Muscle of arm (tissue), 14 donors: ENCODE measurements at places on chromosomes 2 and 18.

DNA sequence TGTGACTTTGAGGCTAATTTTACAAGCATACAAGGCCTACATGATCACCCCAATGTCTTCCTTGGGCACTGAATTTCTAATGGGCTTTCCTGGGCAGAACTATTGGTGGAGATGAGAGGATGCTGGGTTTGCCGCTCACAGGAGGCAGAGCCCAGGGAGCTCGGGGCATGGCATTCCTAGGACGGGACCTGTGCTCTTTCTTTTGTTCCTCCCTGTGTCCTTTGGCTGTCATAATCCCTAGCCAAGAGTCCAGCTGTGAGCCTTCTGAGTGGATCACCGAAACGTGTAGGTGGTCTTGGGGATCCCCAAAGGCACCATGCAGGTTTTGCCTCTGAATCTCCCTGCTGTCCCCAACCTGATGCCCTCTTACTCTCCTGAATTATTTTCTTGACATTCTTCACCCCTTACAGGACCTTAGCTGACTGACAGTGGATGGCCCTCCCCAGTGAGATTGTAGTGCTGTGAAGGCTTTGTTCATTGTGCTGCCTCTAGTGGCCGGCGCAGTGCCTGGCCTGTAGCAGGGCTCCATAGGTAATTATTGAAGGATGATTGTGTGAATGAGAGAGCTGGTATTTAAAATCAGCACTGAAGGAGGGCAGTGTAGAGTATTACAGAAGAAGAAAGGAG is 221.9 kb downstream of the ZNF407 start:
- DNase-seq = no peak

DNA sequence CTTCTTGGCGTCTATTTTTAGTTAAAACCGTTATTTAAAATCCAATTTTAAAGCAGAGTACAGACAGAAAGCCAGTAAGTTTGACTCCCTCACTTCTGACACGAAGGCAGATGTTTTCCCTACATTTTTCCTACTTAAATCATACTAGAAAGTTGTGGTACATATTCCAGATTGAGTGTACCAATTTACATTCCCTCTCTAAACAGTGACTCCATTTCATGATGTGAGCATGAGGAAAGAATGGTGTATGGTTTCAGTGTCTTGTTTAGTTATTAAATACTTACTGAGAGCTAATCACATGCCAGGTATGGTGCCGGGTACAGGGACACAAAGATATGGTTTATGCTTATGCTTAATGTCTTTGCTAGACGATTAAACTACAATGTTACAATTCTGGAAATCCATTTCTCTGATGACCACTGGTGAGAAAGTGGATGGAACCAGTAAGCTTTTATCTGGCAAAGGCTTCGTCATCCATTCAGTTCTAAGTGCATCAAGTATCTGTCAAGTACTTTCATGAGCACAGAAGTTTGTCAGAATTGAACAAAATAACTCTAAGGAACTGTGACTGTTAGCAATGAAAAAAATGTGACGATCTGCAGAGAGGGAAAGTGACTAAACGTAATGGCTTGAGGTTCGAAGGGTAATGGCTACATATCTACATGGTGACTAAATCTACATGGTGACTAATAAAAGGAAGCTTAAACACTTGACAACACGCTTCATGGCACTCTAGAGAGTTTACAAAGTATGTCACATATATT is 25.7 kb downstream of the MAP4K3 start:
- DNase-seq = no peak

- no peak for DNase-seq
Measured at GRCh38 chr2:181051861-181052522, 71.6 kb downstream of the UBE2E3 start.

GRCh38 chr2:108632332-108633160 is 86.7 kb upstream of the RANBP2 start:
- DNase-seq = no peak

DNA sequence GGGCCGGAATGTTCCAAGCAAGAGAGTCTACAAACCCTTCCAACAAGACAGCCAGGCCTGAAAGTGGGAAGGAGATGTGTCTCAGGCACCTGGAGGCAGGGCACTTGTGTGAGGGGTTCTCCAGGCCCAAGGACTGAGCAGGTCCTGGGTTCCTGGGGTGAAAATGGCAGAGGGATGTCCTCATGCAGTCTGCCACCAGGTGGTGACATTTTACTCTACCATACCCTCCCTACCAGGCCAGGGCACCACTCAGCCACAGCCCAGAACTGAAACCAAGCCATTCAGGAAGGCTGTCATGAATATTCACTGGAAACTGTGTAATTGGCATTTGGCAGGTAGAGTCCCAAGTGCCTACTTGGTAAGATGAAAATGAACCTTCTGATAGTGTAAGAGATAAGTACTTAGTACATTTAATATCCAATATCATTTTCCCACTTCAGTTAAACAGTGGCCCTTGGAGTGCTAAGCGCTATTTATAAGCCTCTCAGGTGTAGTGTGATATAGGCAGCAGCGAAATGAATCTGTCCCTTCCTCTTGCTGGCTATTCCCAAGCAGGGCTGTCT is 185.1 kb downstream of the MYO5B start:
- DNase-seq = no peak

- DNase-seq = no peak
Measured at GRCh38 chr18:66632756-66633155, 28.9 kb upstream of the CDH19 start.

- no peak for DNase-seq
Measured at GRCh38 chr2:173571021-173571821, 216.5 kb downstream of the CDCA7 start.

DNA sequence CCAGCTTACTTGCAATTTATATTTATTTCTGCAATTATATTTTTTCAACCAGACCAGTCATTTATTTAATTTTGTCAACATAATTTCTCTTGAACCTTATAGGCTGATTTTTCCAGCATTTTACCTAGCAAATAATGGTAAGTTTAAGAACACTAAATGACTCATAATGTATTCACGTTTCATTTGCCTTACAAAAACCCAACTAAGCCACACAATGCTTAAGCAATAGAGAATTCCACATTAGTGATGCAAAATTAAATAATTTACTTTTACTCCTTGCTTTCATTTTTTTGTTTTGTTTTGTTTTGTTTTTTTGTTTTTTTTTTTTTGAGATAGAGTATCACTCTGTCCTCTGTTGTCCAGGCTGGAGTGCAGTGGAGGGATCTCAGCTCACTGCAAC is 110.4 kb upstream of the VRK2 start:
- DNase-seq = no peak

DNA sequence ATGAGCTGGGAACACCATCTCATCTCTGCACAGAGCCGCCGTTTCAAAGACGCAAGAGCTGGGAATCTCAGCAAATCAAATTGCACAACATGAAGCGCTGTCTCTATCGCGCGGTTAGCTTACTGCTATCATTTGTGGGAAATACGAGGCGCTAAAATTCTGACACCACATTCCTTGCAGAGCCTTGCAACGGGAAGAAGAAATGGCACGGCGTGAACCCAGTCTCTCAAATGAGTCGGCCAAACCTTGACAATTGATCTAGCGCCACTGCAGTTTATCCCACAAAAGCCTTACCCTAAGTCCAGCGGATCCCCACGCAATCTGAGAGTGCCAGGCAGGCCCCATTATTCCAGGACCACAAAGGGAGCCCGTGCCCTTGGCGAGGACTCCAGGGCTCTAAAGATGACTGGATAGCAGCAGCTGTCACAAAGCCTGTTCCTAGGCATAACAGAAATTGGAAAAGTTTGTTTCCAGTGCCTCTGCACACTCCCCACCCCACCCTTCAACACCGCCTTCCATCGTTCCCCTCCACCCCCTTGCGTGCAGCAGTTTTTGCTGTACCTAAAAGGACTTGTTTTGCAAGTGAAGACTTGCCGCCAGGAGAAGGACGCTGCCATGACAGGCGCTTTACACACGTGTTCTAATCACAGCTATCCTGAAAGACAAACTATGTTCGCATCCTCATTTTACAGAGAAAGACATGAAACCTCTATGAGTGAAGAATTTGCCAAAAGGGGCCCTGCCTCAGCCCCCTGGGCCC is 252.4 kb downstream of the EIPR1 start:
- DNase-seq = no peak

GRCh38 chr2:60546756-60547420 is 6.6 kb downstream of the BCL11A start:
- DNase-seq = no peak

DNA sequence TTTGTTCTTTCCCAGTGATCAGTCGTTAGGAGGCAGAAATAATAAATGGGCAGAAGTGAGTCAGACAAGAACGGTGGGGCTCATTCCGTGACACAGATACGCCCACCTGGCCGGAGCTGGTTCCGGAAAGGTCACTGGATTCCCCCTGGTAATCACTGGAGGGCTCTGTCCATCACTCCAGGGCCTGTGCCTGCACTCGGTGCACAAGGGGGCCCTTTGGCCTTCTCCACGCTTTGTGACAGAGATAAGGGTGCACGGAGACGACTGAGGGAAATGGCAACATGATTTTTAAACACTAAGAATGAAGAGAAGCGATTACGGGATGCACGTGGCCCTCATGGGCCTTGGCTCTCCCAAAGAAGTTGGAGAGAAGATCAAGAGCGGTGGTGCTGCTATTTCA is 84.4 kb downstream of the PTGR3 start:
- no peak for DNase-seq

DNA sequence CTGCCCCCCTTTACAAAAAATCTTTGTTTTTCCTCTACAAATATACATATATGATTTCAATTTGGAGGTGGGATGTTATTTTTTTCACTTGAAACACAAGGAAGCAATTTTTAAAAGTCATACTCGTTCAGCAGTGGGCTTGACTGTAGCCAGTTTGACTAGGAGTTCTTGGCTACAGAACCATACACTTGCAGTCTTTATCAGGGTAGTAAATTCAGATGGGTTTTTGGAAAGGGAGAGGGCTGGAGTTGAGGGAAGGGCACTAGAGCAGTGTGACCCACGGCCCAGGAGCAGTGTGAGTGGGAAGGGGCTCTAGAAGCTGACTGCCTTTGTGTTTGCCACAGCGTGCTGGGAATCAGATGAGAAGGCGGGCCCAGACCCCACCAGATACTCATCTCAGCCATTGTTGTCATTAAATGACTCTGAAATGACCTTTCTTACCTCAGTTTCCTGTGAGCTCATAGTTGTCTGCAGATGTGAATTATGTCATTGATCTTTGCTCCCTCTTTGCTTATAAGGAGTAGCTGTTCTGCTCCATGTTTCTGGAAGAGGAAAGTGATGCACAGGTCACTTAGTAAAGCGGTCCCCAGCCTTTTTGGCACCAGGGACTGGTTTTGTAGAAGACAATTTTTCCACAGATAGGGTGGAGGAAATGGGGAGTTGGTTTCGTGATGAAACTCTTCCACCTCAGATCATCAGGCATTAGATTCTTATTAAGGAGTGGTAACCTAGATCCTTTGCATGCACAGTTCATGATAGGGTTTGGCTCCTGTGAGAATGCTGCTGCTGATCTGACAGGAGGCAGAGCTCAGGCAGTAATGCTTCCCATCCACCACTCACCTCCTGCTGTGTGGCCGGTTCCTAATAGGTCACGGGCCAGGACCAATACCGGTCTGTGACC is 116.8 kb downstream of the SPTBN1 start:
- no peak for DNase-seq

DNA sequence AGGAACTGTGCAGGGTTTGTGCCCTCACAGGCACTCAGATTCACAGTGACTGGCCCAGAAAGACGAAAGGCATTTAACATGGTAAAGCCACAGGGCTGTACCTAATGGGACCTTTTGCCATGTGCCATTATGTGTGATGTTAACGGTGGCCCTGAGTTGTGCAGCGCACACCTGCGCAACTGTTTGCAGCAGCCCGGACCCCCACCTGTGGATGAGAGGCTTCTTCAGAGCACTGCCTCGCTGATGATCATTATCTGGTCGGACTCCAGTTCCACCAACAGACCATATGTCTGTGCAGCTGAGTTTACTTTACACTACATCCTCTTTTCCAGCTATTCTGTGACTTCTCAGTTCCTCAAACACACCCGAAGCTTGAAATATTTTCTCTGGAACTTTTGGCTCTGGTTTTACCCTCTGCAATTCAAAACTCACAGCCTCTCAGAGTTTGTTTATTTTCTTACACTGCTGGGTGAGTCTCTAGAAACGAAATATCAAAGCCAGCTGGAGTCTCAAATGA is 35.6 kb upstream of the UBE2F start:
- peak; percentile 52 for DNase-seq

DNA sequence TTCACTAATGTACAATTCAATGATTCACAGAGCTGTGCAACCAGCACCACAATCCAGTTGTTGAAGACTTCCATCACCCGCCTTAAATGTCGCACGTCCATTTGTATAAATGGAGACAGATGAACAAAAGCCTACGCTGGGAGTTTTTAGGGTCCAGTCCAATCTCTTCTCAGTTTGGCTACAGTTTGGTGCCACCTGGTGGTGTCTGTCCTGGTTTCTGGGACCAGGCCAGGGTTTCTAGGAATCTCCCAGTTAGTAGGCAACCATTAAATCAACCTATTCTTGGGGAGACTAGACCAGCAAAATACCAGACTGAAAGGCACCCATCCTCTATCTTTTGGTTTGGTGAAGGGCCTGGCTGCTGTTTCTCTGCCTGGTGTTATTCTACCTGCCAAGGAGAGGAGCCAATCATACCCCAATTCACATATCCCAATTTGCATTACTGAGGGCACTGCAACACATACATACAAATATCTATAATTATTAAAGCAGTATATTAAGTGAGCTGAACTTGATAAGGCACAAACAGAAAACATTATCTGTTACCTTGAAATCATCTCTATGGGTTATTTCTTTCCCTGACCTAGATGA is 3.2 kb upstream of the DDX1 start:
- peak; percentile 34 for DNase-seq

GRCh38 chr2:6011921-6012320 is 319.7 kb downstream of the SOX11 start:
- peak; percentile 5 for DNase-seq

DNA sequence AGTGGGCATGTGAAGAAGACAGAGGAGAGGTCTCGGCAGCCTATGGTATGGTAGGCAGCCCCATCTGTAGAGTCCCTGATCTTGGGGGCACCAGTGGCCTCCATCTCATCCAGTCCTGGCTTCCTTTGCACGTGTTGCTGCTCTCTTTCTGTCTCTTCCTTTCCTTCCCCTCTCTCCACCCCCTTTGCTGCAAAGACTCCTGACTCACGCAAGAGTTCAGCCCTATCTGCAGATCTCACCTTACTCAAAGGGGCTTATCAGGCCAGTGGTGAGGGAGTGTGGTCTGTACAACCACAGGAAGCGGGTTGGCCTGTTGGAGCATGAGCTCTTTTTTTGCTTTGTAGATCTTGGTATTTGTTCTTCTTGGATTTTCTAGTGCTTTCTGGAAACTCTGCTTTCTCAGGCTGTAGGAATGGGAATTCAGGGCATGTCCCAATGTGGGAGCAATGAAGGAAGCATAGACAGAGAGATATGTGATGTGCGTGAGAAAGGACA is 14.6 kb upstream of the NT5DC4 start:
- DNase-seq = no peak

GRCh38 chr2:180983468-180984242 is 3.2 kb downstream of the UBE2E3 start:
- peak; percentile 54 for DNase-seq

GRCh38 chr2:25237764-25238163 is 69.4 kb upstream of the POMC start:
- DNase-seq = no peak

DNA sequence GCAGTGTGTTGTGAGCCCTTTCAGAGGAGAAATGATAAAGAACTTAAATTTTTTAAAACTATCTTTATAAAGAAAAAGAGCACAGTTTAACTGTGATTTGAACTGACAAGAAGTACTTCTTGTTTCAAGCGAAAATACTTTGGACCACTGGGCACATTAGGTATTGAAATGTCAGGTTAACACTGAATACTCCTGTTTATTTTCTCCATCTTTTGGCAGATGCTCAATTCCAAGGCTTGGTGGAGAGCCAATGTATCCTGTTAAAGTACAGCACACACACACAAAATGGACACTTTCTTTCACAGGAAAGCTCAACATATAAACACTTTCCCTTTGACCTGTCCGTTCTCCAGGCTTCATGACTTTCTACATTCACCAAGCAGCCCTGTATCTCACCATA is 32.6 kb upstream of the SP3 start:
- DNase-seq = no peak
